Spinal cord (tissue), 10 donors: ENCODE measurements at places on chromosomes 16 and 17. TPM values are rescaled to one million over a fixed set of nuclear protein-coding genes. Genes with fewer than 3 reads are reported as not detected.

The FNDC8 gene
- total RNA-seq, result not detected

The SYNGR3 gene
- 20.1 TPM for total RNA-seq

The ITGB4 gene
- 24.0 TPM for total RNA-seq

The SLC12A3 gene
- total RNA-seq, result 0.11 TPM

The CES1 gene
- 7.5 TPM for total RNA-seq

The NKD1 gene
- total RNA-seq, result 33.8 TPM

The GAST gene
- total RNA-seq, result not detected
